ENCODE measurements at places on chromosomes 7 and 10. TPM values are rescaled to one million over a fixed set of nuclear protein-coding genes. Genes with fewer than 3 reads are reported as not detected.

GRCh38 chr7:91280185-91280584 is 16.0 kb downstream of the FZD1 start:
- no peak for DNase-seq

DNA sequence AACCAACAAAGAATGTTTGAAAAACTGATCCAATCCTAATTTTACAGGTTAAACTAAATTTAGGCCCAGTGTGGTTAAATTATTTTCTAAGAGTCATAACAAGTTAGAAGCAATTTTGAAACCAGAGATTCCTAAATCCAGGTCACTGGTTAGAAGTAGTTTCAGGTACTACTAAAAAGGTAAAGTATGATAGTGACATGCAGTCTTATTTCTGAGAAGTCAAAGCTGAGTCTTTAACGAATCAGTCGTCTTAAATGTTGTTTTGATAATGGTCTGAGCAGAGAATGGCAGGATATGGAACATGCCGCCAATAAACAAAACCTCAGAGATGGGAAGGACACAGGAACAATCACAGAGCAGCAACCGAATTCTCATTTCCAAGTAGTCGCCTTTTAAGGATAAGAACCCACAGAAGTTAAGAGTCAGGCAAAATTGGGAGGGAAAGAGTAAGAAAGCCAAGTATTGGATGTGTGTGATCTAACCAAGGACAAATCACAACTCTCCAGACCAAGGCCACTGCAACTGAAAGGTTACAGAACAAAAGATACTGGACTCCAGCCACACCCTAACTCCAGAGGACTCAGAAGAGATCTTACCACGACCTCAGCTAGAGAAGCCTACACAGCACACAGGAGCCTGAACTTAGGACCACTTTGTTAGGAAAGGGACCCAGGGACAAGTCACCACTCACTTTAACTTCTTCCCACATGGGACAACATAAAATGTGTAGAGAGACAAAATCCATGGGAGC is 19.7 kb downstream of the TMEM243 start:
- no peak for DNase-seq

- no peak for DNase-seq
Observed at GRCh38 chr7:143308632-143309031, 7.3 kb upstream of the CLCN1 start.

DNA sequence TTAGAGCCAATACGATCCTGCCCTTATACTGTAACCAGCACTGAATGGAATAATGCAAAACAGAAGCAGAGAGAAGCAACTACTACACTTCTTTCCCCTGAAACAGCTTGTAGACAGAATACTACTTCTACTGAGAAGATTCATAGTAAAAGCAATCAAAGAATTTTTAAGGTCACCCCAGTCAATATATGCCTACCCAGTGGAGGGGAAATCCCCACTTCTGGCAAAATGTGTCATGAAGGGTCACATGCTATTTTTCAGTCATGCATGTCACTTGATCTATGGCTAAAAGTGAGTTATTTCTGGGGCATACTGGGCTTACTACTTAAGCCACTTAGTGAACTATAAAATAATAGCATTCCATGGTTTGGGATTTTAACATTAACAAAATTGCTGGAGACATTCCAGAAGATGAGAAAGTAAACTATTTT is 25.6 kb downstream of the IRF5 start:
- DNase-seq, result no peak

Gene RARRES2
- not detected for total RNA-seq

Gene LLCFC1
- not detected for total RNA-seq

- peak; percentile 65 for DNase-seq
Observed at GRCh38 chr7:28623105-28623730, 210.9 kb downstream of the CREB5 start.

- DNase-seq, result no peak
Observed at GRCh38 chr10:121088524-121088923, 237.4 kb downstream of the WDR11 start.

Data from HFFc6 (cell line).